ENCODE measurements at places on chromosomes 3 and 15.

DNA sequence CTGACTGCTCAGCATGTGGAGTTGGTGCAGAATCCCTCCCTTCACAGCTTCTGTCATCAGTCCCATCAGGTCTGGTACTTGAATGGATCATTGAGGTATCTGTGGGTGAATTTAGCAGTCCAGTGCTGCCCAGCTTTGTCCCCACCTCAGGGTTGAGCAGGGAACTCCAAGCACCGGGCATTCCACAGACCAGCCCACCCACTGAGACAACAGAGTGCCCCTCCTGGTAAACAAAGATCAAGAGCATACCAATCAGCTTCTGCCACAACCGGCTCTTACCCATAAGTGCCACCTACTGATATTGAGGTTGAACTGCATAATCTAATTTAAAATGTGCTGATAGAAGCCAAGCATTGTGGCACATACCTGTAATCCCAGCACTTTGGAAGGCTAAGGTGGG lies 57.1 kb upstream of the FXR1 start:
- DNase-seq: no peak

- no peak for DNase-seq
Observed at GRCh38 chr3:151213881-151214280, 10.9 kb upstream of the GPR171 start.

GRCh38 chr3:128423525-128424147 lies 43.1 kb downstream of the DNAJB8 start:
- no peak for DNase-seq

DNA sequence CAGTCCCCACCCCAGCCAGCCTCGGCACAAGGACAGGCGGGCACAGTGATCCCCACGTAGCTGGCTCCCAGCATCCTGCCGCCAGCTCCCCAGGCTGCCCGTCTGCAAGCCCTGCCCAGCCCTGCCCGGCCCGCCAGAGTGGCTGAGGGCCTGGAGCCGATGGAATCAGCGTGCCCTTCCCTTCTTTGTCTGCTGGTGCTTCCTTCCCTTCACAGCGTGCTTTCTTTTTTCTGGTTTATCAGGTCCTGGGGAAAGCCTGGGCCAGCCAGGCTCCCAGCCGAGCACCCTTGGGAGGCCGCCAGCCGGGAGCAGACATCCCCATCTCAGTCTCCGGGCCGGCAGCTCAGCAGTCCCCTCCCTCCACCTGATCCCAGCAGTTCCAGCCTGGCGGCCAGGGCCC lies 54.7 kb upstream of the SMAD6 start:
- DNase-seq: no peak

DNA sequence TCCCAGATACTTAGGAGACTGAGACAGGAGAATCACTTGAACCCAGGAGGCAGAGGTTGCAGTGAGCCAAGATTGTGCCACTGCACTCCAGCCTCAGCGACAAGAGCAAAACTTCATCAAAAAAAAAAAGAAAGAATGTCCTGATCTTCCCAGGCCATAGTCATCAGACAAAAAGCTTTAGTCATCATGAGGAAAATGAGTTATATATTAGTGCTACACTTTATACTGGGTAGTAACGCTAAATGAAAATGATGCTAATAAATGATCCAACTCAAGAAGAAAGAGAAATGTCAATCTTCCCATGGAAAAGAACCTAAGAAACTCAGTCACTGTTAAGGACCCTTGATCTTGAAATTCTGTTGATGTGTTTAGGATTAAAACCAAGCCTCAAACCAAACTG lies 26.3 kb upstream of the TRIM59 start:
- no peak for DNase-seq

DNA sequence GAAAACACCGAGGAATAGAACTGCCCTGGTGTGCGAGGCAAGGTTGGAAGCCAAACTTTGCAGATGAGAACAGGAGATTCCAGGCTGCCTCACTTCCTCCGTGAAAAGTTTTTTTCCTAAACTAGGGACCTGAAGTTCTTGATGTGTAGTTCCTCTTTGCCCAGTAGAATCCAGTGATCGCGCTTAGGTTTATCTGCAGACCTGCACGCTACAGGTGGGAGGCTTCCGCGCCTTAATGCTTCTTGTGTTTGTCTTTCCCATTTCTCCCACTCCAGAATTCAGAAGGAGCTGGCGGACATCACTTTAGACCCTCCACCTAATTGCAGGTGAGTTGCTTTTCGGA lies 5.4 kb downstream of the UBE2E1 start:
- no peak for DNase-seq

- no peak for DNase-seq
Observed at GRCh38 chr3:127532561-127533203, 57.9 kb downstream of the TPRA1 start.

DNA sequence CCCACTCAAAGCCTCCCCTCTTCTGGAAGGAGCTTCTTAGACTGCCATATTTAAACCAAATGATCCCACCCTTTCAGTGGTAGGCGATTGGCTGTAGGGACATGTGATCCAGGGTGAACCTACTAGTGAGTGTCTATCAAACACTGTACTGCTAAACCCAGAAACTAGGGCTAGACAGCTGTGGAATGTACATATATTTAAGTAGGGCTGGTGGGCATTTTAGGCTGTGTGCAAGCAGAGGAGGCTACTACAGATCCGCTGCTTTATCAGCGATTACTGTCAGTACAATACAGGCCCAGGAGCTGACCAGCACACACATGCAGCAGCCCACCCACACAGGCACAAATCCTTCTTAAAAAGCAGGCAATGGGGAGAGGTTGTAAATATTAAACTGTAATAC lies 15.4 kb upstream of the LARP6 start:
- no peak for DNase-seq

DNA sequence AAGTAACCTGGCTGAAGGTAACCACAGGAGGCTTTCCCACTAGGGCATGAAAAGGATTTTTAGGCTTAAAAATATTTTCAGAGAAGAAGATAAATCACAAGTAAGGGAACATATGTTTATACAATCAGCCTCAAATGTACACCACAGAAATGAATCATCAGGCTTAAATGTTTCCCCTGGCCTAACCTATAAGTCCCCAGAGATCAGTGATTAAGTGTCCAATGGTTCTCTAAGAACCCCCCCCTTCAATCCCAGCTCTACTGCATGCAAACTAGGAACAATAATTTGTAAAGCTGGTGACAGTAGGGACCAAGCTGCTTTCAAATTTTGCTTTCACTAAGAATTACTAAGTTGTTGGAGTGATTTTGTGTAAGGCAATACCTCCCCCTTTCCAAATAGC lies 431.6 kb upstream of the LMCD1 start:
- DNase-seq: no peak

DNA sequence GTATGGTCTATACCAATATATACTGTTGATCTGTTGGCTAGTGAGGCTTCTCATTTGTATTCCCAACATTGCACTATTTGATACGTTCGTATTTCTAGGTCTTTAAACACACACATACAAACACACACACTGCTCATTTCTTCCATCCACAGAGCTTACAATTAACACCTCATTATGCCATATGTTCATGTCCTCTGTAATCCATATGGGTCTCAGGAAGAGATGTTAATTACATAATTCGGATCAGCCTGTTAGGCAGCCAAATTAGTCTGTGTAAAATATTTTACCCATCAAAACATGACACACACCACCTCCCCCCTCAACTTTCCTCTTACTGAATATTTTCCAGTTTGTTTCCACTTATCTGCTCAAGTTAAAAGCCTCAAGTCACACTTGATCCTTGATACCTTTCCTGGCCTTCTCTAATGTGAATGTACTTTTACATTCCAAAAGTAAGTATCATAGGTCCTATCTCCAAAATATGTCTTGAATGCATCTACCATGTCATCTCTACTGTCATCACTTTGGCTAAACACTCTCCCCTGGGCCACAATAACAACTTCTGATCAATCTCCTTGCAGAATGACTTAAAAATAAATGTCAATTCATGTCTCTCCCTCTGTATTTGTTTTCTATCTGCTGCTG lies 28.2 kb downstream of the EOGT start:
- no peak for DNase-seq

- no peak for DNase-seq
Observed at GRCh38 chr3:108319428-108320082, 23.2 kb downstream of the HHLA2 start.

DNA sequence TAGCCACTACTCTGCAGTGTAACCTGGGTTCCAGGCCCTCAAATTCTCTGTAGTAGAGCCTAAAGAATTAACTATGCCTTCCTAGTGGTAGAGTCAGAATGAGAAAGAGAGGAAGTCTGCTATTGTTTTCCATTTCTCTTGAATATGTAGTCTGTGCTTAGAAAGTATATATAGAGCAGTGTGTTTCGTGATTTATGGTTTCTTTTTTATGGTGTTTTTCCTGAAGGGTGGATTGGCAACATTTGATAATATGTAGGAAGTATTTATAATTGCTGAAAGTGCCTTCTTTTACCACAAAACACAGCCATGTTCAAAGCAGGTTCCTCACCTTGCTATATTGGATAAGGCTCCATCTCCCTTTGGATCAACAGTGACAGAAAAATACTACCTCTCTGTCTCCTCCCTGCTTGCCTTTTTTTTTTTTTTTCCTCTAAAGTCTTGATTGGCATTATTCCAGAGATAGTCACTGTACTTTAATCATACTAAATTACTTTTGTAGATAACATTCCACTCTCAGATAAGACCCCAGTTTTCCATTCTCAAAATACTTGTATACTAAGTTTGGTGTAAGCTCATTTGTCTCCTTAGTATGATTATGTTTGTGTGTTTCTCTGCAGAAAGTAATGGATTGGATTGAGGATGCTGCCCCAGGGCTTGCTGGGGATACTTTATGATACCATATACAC lies 47.8 kb downstream of the IQGAP1 start:
- no peak for DNase-seq

DNA sequence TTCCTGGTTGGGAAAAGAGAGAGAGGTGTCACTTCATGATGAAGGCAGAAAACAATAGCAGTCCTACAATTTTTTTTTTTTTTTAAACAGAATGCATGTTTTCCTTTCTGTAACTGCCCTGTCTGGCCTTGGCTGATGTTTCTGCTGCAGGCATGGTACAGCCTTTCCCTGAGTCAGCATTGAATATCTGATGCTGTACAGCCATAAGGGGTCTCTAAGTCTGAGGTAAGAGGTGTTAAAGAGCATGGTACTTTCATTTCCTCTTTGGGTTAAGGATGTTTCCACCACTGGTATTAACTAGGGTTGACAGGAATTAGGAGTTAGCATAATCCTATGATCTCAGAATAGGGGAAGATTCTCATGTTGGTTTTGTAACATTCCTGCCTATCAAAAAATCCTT lies 147.4 kb downstream of the CHST2 start:
- no peak for DNase-seq

DNA sequence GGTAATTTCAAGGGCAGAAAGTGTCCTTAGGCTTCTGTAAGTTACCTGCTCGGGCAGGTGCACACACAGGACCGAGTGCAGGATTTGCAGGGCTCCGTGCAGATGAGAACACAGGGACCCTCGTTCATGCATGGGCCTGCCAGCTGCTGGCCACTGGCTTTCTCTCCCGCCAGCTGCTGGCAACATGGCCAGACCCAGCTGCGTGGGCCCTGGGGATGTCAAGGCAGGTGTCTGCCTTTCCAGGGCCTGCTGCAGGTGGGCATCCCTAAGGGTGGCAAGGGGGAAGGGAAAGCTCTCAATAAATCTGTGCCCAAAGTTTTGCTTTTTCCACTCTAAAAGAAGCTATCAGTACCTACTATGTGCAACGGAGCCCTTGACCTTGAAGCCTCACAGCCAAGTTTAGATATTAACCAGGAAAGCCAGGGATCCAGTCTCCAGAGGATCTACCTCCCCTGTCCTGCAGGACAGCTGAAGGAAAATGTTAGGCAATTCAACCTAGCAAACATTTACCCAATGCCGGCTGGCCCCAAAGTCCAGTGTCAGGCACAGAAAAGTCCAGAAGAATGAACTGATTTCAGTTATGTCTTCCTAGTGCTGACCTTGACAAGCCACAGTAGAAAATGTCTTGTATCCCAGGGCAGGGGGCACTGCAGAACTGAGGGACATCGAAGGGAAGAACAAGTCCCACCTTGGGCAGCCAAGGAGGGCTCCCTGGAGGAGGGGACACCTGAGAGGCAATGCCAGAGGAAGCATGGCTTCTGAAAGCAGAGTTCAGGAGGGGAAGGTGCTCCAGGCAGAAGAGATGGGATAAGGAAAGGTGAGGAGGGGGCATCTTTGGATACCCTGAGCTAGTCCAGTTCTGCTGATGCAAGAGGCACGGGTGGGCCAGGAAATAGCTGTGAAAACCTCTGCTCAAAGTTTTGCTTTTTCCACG lies 26.4 kb downstream of the NUP210 start:
- no peak for DNase-seq

GRCh38 chr3:13506680-13507079 lies 26.6 kb downstream of the HDAC11 start:
- DNase-seq: no peak

GRCh38 chr15:87575896-87576473 lies 680.6 kb downstream of the NTRK3 start:
- DNase-seq: no peak

DNA sequence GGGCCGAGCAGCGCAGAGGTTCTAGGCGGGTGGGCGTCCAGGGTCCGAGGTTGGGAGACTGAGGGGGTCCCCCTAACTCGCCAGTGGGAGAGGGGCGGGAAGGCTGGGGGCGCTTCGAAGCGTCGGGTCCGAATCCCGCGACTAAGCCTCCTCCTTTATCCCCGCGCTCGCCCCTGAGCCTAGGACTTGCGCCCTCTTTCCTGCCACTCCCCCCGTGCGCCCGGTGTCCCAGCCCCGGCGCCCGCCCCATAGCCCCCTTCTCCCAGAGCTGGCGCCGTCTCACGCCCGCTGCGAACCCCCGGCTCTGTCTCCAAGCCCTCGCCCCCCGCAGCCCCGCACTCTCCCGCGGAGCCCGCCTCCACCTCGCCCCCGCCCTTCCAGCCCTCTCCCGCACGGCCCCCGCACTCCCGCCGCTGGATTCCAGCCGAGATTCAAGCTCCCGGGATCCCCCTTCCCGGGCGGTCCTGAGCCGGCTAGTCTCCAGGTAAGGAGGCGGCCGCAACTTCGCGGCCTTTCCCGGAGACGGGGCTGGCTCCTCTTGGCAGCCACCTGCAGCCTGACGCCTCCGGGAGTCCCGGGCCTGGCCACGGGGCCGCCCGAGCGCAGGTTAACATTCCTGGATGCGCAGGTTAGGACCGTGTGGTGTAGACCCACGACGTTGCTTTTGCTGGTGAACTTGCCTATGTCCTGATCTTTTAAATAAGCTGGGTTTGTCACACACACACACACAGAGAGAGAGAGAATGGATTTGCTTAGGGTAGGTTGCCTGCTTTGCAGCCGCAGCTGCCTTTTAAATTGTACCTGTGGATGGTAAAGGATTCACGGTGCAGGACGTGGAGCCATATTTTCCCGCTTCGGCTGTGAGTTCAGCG lies 563 bp downstream of the PXYLP1 start:
- no peak for DNase-seq

Data from stimulated activated CD8-positive, alpha-beta memory T cell treated with anti-CD3 and anti-CD28 coated beads, Interleukin-7, amount 100 ng/mL, for 1 hour (primary cell).